ENCODE measurements at places on chromosomes 4 and X. TPM values are rescaled to one million over a fixed set of nuclear protein-coding genes. Genes with fewer than 3 reads are reported as not detected.

Gene SLC25A31
- not detected for total RNA-seq

DNA sequence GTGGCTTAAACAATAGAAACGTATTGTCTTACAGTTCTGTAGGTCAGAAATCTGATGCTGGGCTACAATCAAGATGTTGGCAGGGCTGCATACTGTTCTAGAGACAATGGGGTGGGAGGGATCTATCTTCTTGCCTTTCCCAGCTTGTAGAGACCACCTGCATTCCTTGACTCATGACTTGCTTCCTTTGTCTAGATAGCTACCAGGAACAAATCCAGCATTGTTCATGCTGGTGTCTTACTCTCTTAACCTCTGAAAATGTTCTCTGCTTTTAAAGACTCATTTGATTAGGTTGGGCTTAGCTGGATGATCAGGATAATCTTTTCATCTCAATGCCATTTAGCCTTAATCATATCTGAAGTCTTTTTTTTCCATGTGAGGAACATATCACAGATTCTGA lies 169.0 kb downstream of the ZNF330 start:
- H3K4me1 ChIP-seq, result no peaks in the 10 kb centered on the region
- no peaks in the 10 kb centered on the region for H3K27me3 ChIP-seq
- no peak overlapping the region for H3K4me3 ChIP-seq

DNA sequence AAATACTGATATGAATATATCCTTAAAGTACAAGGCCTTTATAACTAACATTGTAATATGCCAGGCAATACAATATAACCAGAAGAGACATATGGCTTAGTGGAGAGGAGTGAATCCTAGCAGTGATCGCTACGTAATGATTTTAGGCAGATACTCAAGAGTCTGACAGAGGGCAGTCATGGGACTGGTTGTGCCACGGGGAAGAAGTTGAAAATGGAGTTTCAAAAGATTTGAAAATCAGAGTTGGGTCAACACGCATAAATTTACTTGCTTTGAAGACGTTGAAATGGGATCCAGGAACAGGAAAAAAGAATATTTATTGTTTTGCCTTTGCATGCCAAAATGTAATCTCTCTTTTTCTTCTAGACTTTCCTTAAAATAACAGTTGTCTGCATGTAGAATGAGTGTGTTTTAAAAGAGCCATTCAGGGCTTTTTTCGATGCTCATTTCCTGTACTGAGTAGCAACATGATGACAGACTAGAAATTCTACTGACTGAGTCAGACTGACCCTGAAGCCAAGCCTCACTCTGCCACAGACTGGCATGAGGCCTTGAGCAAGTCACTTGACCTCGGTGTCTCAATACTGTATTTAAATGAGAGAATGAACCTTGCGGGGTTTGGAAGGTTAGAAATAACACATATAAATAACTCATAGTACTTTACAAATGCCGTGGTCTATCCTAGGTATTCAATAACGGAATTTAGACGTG lies 8.1 kb upstream of the SMS start:
- DNase-seq, result peak; percentile 37
- H3K4me1 ChIP-seq, result peaks cover 33% of the 10 kb centered on the region
- H3K27ac ChIP-seq, result peak overlapping the region; percentile 77
- peaks cover 7% of the 10 kb centered on the region for H3K36me3 ChIP-seq
- H3K27me3 ChIP-seq, result no peaks in the 10 kb centered on the region

DNA sequence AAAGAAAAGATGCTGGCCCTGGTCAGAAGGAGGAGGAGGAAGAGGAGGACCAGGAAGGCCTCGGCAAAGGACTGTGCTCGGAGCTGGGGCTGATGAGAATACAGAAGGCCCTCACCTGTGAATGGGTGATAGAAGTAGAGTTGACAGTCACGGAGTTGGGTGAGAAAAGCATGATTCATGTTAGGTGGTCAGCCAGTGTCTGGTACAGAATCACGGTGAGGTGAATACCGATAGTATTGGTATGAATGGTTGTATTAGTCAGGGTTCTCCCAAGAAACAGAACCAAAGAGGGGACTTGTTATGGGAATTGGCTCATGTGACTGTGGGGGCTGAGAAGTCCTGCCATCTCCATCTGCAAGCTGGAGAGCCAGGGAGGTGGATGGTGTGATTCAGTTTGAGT lies 32.5 kb upstream of the FAM156A start:
- no peak overlapping the region for H3K4me3 ChIP-seq
- H3K36me3 ChIP-seq, result no peaks in the 10 kb centered on the region
- no peak for DNase-seq
- H3K27ac ChIP-seq, result no peak overlapping the region
- H3K27me3 ChIP-seq, result no peaks in the 10 kb centered on the region

Gene CXorf65
- total RNA-seq, result 20.0 TPM

DNA sequence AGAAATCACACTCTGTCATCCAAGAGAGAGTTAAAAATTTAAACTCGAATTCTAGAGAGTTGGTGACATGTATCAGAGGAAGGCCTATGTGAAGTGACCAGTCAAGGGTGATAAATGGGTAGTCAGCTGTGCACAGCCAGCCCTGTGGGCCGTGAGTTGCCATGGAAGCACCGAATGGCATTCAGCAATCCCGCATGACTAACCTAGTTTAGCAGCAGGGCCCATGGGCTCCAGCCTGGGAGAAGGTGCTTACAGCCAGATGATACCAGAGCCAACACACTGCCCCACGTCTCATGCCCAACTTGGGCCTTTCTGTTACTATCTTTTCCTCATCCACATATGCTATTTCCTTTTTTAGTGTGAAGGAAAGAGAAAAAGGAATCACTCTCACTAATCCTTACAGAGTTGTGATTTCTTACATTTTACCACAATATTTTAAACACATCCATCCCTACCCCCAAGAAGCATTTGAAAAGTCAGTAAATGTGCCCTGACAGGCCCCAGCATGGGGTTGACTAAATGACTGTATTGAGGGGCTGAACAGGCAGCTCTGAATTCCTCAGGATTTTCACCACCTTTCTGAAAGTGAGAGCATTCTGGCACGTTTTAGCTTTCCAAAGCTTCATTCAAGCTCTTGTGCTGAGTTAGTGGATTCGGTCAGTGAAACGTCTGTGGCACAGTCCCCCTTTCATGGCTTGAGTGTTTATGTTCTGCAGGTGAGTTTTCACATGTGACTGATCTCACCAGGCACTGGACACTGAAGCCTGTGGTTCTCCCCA lies 104.2 kb downstream of the AFF1 start:
- H3K27ac ChIP-seq, result no peak overlapping the region
- H3K4me1 ChIP-seq, result peaks cover 44% of the 10 kb centered on the region
- H3K36me3 ChIP-seq, result peaks cover 4% of the 10 kb centered on the region
- no peak for DNase-seq
- H3K27me3 ChIP-seq, result no peaks in the 10 kb centered on the region

Gene SAGE1
- not detected for total RNA-seq

DNA sequence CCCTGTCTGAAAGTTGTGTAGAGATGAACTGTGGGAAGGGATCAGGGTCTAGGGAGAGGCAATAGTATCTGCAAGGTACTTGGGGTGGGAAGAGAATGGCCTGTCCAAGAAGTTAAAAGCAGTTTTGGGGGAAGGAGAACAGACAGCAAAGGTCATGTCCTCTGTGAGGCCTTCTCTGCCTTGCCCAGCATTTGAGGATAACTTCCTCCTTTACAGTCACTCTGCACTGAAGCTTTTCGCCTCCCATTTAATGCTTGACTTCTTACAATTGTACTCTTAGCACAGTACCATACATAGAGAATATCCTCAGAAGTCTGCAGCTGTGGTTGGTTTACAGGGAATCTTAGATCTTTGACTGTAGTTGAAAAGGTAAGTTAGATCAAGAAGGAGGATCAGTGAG lies 121.8 kb upstream of the AP1S2 start:
- H3K36me3 ChIP-seq, result no peaks in the 10 kb centered on the region
- H3K4me1 ChIP-seq, result peaks cover 7% of the 10 kb centered on the region
- H3K27me3 ChIP-seq, result no peaks in the 10 kb centered on the region
- no peak for DNase-seq

Gene CDKL5
- total RNA-seq, result 1.5 TPM

DNA sequence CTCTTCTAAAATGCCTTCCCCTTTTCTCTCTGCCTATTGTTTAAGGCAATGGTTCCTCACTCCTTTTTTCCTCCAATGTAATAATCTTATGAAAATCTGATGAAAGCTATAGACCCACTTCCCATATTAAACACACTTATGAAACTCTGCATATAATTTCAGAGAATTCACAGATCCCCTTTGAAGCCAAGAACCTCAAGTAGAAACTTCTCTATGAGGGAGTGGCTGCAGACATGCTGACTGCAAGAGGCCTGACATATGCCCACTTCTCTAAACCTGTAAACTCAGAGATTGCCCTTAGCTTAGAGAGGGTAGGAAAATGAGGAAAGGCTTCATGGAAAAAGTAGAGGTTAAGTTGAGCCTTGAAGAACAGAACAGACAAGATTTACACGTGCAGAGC lies 37.6 kb downstream of the TAB3 start:
- H3K27me3 ChIP-seq, result no peaks in the 10 kb centered on the region
- no peak overlapping the region for H3K27ac ChIP-seq
- H3K4me1 ChIP-seq, result peaks cover 5% of the 10 kb centered on the region
- peaks cover 22% of the 10 kb centered on the region for H3K36me3 ChIP-seq

Gene MTM1
- 11.6 TPM for total RNA-seq

All from activated CD8-positive, alpha-beta T cell treated with anti-CD3 and anti-CD28 coated beads for 36 hours (primary cell).